Activated CD8-positive, alpha-beta memory T cell treated with anti-CD3 and anti-CD28 coated beads for 1 hour (primary cell): ENCODE measurements at places on chromosomes 7 and 10.

- no peak for DNase-seq
Measured at GRCh38 chr7:28364082-28364481, 48.2 kb upstream of the CREB5 start.

DNA sequence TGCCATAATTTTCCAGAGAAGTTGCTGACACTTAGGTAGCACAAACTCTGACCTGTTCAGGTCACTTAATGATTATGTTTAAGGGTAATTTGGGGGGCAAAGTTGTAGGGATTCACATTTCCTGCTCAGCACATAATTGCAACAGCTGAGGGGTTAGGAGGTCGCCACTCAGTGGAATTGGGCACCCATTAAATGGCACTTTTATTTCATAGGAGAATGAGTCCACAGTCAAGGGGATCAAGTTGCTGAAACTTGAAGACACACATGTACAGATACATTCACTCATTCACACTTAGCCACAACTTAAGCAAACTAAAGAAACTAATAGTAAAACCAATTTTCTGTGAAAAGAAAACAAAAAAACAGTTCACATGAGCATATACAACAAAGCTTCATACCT lies 1.5 kb downstream of the PCDH15 start:
- DNase-seq = no peak

- peak; percentile 44 for DNase-seq
Measured at GRCh38 chr7:50739744-50740435, 42.8 kb downstream of the GRB10 start.

DNA sequence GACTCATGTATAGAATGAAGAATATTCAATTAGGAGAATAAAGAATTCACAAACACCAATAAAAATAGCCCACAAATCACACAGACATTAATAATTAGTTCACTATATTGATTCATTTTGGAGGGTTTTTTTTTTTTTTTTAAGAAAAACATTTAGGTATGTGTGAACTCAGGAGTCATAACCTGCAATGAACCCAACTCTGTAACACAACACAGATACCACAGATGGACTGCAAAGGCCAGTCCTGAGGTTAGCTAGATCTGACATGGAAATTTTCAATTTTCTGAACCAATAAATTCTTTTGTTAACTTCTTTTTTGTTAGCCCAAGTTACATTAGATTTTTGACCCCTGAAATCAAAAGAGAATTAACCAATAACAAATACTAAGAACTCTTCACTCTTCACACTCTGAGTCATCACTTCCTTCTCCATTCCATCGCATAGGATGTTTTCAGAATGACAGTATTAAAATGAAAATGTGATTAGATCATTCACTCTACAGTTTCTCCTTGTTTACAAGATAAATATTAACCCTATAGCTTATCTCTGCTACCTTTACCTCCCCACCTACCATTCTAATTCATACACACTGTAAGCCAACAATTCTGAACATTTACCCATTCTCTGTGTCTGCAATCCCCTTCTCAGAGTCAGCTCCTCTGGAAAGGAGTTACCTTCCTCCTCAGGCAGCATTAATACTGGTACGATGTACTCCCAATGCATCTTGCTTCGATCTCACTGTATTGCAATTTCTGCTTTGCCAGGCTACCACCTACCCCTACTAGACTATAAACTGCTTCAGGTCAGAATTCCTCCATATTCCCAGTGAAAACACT lies 141.5 kb downstream of the LRRN3 start:
- DNase-seq = no peak

DNA sequence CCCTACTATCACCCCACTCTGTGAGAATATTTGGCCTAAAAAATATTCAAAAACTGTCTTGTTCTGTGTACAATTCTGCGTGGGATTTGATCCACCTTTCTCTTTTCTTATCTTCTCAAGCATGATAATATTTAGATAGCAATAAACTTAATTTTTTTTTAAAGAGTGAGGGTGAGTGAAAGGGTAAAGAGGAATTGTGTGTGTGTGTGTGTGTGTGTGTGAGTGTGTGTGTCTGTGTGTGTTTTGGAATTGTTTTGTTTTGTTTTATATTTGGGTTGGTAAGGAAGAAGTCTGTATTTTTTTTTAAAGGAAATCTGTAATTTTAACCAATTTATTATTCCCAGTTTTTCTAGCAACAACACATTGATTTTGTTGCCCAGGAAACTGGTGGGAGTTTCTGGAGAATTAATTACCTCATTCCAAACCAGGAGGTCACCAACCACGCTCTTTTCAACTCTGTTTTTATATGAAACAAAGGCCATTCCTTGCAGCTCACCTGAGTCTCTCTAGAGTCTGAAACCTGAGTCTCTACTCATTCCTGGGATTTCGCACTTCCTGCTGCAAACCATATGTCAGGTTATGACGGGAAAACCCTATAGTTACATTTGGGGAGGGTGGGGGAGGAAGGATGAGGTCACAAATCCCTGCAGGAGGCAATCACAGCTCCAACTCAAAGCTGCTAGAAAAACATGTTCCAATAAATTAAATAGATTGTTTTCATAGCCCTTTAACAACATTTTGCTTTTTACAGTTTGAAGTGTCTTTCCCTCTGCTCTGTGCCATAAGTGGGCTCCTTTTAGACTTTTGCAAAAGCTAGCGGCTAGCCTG lies 38.1 kb upstream of the XPNPEP1 start:
- DNase-seq = no peak

DNA sequence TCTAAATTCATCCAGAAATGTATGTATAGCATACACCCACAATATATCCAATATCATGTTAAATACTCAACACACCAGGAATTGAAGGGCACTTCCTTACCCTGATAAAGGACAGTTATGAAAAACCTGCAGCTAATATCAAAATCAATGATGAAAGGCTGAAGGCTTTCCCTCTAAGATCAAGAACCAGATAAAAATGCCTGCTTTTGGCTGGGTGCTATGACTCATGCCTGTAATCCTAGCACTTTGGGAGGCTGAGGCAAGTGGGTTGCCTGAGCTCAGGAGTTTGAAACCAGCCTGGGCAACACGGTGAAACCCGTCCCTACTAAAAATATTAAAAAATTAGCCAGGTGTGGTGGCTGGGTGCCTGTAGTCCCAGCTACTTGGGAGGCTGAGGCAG lies 21.6 kb upstream of the UPP1 start:
- no peak for DNase-seq

DNA sequence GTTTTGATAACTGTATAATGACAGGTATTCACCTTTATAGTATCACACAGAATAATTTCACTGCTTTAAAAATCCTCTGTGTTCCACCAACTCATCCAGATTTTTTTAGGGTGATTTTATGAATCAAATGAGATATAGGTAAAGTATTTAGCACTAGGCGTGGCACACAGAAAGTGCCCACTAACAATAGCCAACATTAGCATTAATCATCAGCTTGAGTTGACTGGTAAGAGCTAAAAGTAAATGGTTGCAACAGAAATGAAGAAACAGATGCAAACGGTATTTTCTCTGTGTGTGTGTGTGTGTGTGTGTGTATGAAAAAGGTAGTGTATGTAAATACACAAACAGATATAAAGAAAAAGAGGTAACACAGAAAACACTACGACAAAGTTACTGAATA lies 378.8 kb upstream of the ETV1 start:
- DNase-seq = no peak

DNA sequence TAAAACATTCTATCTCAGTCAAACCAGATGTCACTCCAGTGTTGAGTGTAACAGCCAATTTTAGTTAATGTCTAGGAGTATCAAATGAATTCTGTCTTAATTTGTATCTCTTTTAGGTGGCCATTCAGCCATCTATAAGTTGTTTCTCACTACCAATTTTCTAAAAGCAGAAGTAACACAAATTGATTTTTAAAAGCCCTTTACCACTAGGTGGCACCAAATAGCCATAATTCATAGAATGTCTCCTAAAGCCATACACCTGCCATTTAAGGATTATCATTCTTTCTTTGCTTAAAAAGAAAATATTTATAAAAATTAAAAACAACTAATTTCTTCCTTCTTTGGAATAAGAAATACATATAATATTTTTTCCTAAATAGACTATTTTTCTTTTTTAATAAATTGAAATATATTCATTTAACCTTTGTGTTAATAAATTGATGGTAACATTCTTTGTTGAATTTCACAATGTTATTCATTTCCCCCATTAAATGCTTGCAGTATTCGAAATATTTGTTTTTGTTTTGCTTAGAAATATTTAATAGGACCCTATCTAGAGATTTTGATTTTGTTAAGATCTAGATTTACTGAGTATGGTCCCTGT lies 107.8 kb upstream of the PPP1R3A start:
- DNase-seq = no peak

DNA sequence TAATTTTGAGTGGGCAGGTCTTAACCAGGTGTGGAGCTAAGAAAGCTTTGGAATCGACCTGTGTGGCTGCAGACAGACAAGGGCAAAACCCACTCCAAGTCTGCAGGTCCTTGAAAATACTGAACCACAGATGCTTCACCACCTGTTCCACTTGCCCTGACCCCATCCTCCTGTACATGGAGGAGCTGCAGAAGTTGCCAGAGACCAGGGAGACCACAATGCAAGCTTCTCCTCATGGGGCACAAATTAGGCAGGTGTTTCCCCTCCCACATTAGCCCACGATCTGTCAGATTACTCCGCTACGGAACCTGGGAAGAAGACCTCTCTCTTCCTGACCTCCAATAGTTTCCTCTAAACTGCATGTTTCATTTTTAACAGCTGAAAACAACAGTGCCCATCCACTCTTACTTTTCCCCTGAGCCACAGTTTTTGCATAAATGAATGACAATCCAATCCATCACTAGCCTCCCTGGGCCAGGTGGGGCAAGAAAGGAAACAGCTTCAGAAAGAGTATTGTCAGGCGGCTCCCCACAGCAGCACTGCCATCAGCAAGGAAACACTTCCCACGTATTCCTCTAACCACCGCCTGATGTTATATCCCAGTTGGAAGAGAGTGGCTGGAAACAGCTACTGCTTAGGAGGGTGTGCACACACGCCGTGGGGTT lies 141.6 kb downstream of the PRKAG2 start:
- DNase-seq = no peak

- DNase-seq = no peak
Measured at GRCh38 chr10:70474780-70475179, 3.8 kb upstream of the PALD1 start.

GRCh38 chr10:79116801-79117723 lies 48.3 kb downstream of the ZMIZ1 start:
- no peak for DNase-seq

- no peak for DNase-seq
Measured at GRCh38 chr7:134891262-134891695, 95.0 kb upstream of the AGBL3 start.

DNA sequence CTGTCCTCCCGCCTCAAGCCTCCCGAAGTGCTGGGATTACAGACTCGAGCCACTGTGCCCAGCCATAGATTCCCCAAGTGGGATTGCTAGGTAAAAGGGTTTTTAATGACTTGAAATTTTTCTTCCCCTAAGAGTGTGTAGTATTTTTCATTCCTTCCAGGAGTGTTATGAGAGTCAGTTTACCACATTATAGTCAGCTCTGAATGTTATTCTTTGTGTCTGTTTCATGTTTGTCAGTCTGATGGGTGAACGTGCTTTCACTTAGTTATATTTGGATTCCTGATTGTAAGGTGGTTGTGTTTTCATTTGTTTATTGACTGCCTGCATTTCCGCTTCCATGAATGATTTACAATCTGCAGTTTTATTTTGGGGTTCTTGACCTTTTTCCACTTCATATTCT lies 6.3 kb downstream of the ZNF212 start:
- DNase-seq = no peak

DNA sequence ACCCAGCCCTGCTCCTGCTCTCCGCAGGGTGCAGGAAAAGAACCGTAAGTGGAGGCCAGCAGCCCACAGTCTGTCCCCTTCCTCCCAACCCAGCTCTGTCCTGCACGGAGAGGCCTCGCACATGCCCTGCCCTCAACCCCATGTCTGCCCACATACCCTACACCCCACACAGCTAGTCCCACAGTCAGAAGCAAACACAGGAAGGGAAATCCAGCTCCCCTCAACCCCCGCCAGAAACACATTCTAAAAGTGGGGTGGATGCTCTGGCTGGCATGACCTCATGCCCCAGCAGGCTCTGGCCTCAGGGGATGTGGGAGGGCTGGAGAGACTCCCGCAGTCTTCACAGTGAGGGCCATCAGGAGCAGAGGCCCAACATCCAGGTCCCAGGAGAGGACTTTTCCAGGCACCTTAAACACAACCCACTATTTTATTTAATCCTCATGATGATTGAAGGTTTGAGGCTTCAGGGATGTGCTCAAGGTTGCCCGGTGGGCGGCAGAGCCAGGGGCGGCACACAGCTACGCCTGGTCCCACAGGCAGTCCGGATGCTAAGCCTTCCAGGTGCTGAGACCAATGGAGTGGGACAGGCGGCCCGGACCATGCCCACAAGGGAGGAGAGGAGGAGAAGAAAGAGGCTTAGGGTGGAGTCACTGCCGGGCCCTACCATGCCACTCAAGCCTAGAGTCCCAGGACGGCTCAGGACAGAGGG lies 29.9 kb downstream of the CALML5 start:
- DNase-seq = no peak

GRCh38 chr7:44377681-44378421 lies 52.5 kb upstream of the CAMK2B start:
- no peak for DNase-seq

- DNase-seq = no peak
Measured at GRCh38 chr7:21407796-21408480, 19.9 kb upstream of the SP4 start.

DNA sequence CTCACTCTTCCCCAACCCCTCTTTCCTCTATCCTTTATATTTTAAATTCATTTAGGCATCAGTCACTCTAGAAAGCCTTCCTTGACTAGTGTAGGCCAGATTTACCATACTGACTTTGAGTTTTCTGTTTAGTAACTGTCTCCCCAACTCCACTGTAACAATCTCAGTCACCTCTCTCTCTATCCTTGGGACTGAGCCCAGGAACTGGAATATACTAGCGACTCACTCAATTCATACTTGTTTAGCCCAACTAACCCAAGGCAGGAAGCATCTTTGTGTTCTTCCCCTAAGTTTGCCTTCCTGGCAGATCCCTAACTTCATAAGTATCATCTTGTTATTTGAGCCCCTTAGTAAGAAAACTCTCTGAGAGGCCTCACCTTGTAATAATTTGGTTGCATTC lies 19.1 kb downstream of the PLCE1 start:
- no peak for DNase-seq

GRCh38 chr7:107233174-107233573 lies 64.4 kb downstream of the HBP1 start:
- no peak for DNase-seq

- no peak for DNase-seq
Measured at GRCh38 chr7:51980313-51980712, 663.7 kb upstream of the COBL start.

DNA sequence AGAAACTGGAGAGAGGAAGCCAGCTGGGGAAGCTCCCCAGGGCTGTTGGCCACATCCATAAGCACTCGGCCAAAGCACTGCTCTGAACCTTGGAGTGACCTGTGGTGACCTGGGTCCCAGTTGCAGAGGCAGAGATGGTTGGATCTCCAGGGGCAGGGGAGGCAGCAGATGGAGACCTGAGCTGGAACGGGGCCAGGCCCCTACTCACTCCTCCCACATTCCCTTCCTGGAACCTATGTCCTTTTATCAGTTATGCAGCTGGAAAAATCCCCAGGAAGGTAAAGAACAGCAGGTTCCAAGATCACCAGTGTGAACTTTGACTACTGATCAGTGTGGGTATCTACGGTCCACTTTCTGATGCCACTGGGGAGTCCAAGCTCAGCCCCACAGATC lies 9.6 kb upstream of the PNLIPRP2 start:
- no peak for DNase-seq

GRCh38 chr7:107432261-107432660 lies 37.6 kb upstream of the GPR22 start:
- no peak for DNase-seq

GRCh38 chr10:23702977-23703414 lies 264.1 kb downstream of the OTUD1 start:
- DNase-seq = peak; percentile 14
